Erythroblast (primary cell): ENCODE measurements at places on chromosomes 11 and 22.
A peak's percentile ranks its signal among the peaks of the same experiment; 100 is the strongest.

DNA sequence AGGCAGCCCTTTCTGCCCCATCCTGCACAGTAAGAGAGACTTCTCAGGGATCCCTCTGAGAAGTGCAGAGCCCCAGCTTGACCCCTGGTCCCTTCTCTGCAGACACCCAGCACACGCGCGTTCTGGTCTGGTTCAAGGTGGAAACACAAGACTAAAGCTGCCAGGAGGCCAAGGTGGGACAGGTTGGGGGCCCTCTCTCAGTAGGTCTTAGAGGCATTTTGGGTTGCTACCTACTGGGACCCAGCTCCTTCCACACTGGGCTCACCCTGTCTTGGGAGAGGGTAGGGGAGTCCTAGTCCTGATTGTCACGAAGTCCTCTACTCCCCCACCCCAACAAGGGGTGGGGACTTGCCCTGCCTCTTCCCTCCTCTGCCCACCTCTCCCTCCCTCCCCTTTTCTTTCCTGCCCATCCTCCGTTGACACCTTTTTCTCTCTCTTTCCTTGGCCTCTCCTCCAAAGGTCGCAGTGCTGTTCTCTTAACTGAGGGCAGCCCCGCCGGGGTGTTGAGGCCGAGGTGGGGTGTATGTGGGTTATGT, 763 bp upstream of the SOX10 start:
- no peak for DNase-seq

DNA sequence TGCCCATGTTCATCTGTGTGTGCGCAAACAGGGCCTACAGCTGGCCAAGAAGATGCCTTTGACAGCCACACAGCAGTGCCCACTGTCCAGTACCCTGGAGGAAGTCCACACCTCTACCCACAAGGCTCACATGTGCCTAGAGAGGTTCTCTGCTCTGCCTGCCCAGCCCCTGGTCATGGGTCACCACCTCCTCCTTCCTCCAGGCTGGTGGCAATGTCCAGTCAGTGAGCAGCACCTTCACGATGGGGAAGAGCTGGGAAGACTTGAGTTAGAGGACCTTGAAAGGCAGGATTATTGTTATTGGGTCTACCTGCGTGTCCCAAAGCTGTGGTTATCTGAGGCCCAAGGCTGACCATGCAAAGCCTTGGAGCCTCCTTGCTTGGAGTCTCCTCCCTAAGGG, 28.4 kb upstream of the TTC12 start:
- DNase-seq: no peak

GRCh38 chr11:76603202-76603601, 67.3 kb downstream of the LRRC32 start:
- DNase-seq: no peak

DNA sequence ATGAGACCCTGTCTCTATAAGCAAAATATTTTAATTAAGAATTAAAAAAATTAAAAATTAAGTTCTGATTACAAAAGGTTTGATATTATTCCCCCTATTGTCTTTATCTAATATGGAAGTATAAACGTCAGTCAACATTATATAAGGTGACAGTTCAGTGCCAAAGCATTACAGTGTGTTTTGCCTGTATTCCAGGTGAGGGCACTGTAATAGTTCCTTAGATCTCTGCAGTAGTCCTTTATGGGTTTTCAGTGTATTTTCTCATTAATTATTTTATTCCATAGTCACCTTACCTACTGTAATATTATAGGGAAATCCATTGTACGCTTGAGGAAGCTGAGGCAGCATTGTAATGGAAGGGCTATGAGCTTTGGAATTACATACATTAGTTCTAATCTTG, 33.0 kb downstream of the FAR1 start:
- DNase-seq: no peak

- no peak for DNase-seq
Measured at GRCh38 chr22:33756508-33756949, 163.7 kb downstream of the LARGE1 start.

DNA sequence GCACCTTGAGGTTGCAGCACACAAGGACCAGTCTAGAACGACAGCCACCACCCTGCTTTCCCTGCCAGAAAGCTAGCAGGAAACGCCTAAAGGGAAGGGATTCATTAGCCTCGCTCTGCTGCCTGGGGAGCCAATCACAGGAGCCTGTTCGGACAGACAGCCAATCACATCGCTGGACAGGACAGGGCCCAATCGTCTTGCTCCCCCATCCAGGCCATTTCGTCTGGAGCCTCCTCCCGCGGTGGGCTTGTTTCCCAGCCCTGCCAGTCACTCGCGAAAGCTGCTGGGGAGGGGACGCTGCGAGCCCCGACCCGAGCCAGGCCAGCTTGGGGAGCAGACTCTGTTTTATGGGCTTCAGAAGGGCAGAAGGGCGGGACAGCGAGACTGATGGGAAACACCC, 79.8 kb upstream of the NCAM1 start:
- DNase-seq: no peak

DNA sequence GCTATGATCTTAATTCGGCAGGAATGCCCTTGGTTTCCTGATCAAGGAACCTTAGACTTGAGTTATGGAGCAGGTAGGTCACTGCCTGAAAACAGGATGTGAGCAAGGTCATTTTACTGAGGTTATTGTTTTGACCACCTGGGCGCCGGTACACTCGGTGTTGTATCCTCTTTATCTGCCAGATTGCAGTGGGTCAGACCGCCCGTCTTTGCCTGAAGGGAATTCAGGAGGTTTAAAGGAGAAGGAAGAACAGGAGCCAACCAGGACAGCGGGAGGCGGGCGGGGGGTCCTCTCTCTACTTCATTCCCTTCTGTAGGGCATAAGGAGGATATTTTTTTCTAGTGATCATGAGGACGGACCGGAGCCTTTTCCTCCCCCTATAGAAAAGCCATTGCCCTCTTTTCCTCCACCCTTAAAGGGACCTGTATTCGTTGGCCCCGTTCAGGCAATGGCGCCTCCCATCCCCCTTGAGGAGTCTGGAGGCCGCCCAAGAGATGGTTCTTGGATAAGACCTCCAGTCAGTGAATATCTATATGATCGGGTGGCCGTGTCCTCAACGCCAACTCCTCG, 649 bp downstream of the MS4A15 start:
- DNase-seq: no peak

DNA sequence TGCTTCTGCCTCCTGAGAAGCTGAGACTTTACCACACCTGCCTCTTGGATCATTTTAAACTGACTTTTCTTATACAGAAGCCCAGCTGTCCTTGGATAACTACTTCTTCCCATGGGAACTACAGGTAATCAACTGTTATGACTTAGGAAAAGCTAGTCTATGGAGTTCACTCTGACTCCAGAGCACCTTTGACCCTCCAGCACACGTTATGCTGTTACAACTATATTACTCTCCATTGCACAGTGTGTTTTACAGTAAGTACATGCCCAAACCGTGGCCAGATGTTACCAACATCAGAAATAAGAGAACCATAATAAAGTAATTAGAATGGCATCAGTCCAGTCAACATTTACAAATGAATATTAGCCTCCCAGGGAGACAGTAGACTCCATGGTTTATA, 21.3 kb upstream of the TSG101 start:
- no peak for DNase-seq

GRCh38 chr11:7437696-7438095, 47.6 kb upstream of the OLFML1 start:
- no peak for DNase-seq

- DNase-seq: no peak
Measured at GRCh38 chr11:11186249-11186648, 166.8 kb downstream of the CSNK2A3 start.

GRCh38 chr11:38795027-38795426, 2197.0 kb upstream of the RAG2 start:
- no peak for DNase-seq

GRCh38 chr22:23150762-23151161, 5.5 kb downstream of the RAB36 start:
- DNase-seq: no peak

DNA sequence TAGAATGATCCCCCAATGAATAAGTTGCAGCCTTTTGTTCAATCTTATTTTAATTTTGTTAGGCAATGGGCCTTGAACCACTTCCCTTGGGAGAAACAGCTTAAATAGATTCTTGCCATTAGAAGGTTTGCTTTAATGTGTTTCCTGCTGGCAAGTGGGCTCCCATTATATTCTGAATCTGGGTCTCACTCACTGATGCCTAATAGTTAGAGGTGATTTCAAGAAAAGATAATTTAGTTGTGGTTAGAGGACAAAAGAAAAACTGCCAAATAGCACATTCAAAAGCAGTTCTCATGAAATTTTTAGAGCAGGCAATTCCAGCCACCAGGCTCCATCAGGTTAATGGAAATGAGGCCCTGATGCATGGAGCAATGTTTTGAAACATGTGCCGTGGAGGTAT, 362.6 kb upstream of the CHORDC1 start:
- no peak for DNase-seq

GRCh38 chr11:34791780-34792542, 124.2 kb downstream of the APIP start:
- DNase-seq: no peak

GRCh38 chr22:35308480-35309021, 8.9 kb downstream of the TOM1 start:
- no peak for DNase-seq

GRCh38 chr11:66674964-66675602, 2.6 kb downstream of the RBM4B start:
- DNase-seq: no peak

GRCh38 chr22:24687322-24687721, 84.3 kb downstream of the GGT1 start:
- DNase-seq: no peak

DNA sequence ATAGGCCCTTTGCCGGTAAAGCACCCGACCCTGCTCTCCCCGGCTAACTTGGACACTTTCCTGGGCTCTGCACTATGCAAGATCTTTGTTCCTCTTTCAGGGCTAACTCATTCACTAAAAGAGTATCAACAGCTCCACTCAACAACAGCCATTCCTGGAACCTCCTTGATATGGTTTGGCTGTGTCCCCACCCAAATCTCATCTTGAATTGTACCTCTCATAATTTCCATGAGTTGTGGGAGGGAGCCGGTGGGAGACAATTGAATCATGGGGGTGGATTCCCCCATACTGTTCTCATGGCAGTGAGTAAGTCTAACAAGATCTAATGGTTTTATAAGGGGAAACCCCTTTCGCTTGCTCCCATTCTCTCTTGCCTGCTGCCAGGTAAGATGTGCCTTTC, 330.0 kb downstream of the TENM4 start:
- DNase-seq: no peak

DNA sequence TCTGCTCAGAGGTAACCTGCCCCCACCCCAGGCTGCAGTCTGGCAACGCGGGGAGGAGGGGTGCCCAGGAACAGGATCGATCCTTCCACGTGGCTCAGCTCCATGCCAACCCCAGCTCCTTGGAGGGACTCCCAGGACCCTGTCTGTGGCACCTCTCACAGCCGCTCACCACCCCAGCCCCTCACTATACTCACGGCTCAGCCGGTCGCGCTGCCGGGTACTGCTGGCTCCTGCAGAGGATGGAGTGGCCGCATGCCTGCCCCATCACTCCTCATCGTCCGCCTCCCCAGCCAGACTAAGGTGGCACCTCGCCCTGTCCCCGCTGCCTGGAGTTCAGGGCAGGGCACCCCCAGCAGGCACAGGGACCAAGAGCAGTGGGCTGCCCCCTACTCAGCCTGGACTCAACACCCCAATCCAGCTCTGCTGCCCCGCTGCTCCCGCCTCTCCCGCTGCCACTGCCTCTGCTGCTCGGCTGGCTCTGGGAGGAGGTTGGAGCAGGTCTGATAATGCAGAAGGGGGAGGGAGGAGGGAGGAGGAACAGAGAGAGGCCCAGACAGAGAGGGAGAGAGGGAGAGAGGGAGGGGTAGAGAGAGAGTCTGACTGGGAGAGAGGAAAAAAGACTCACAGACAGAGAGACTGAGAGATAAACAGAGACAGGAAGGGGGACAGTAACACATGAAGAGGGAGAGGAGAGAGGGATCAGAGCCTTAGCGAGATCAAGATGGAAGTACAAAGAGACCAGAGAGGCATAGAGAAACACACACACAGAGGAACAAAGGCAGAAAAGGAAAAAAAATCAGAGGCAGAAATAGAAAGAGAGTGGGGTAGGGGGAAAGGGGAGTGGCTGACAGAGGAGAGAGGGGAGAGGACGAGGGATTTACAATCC, at the start of gene PDE2A:
TSS of gene PDE2A (minus strand) at position 480 of the 886 bp plus-strand sequence. CDS start at position 265, 215 bp downstream.
- DNase-seq: no peak

GRCh38 chr11:86374586-86374985, at the start of gene CCDC81:
Gene CCDC81, plus strand, starts transcription at chr11:86374887. Its CDS starts 277 bp downstream, at chr11:86375164.
- DNase-seq: peak; percentile 14

- no peak for DNase-seq
Measured at GRCh38 chr22:43479301-43479950, 67.6 kb downstream of the MPPED1 start.

DNA sequence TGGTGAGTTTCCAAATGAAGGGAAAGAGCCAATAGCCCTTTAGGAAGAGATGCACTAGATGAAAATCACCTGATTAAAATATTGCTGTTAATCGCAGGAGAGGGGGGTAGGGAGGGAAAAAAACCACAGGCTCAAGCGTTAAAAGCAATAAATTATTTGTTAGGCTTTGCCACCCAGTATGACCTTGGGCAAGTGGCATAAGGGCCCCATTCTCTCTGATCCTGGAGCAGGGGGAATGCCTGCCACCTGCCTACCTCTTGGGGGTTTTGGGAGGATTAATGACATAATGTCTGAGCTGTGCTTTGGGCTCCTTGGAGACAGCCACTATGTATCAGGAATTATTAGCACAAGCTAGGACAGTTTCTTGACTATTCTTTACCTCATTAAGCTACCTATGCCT, 80.0 kb downstream of the ZNRF3 start:
- no peak for DNase-seq

GRCh38 chr22:36239150-36239400, 252 bp downstream of the APOL2 start:
- DNase-seq: no peak

DNA sequence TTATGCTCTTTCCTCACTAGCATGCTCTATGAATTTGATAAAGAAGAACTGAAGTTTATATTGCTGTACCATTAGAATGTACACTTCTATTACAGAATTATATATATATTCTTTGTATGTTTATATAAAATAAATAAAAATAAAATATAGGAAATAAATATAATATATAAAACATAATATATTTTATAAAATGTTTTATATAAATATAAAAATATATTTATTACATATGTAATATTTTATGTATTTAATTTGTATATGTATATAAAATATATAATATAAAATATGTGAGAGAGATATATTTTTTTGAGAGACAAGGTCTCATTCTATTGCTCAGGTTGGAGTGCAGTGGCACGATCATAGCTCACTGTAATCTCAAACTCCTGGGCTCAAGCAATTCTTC, 18.3 kb upstream of the RTCB start:
- no peak for DNase-seq

- DNase-seq: no peak
Measured at GRCh38 chr11:27995083-27995482, 112.9 kb downstream of the KIF18A start.

GRCh38 chr11:119808407-119809185, 79.6 kb upstream of the NECTIN1 start:
- DNase-seq: no peak

DNA sequence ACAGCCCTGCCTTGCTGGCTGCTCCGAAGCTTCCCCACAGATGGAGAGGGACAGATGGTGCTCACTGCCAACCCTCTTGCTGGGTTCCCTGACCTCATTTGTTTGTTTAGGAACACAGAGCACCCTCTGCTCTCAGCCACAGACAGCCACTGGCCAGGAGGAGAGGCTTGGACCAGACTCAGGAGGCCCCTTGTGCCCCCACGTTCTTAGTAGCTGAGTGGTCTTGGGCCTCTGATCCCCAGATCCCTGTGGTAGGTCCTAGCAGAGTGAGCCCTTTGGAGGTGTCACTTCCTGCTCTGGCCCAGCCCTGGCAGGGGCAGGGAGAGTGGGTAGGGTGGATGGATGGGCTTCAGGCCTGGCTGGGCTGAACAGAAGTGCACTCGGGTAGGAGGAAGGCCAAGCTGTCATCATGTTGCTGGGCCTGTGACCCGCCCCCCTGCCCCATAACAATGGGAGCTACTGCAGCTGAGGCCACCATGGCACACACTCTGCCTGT, 84.0 kb downstream of the DHCR7 start:
- no peak for DNase-seq
